ENCODE measurements at places on chromosomes 3 and 15.

DNA sequence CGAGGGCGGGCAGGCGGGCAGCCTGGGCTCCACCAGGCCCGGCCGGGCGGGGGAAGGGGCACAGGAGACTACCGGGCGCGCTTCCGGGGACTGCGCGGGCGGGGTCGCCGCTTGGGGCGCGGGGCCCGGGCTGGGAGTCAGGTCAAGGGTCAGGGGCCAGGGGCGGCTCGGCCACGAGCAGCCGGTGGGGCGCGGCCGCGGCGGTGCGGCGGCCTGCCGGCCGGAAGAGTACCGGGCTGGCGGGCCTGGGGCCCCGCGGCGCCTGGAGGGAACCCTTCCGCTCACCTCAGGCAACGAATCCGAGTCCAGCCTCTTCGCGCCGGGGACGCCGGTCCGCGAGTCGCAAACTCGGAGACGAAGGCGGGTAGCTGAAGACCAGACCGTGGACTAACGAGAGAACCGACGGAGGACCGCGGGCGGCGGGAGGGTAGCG lies 225 bp downstream of the RHOA start:
- DNase-seq, result no peak

GRCh38 chr15:93603550-93603949 lies 514.5 kb upstream of the RGMA start:
- DNase-seq, result no peak

DNA sequence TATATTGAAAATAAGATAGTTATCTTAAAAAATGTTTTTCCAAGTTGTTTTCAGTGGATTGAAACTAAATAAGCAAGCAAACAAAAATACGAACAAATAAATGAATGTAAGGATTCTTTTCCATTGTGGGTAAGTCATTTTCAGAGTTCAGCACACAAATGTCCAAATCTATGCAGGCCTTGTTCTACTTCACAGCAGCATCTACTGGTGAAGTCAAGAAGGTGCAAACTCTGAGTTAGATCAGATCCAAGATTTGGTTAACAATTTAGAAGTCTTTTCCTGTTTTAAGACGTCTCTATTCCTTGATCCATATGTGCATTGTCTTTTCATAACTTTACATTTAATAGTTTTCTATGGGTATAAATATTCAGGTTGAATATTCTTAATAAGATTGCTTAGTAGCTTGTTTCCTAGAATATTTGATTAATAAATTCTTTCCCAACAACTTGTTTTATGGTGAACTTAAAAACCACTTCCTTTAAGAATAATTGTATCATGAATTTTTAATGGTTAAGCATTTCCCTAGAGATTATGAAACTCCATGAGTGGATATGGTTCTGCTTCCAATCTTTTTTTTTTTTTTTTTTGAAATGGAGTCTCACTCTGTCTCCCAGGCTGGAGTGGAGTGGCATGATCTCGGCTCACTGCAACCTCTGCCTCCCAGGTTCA lies 10.5 kb downstream of the PTX3 start:
- peak; percentile 60 for DNase-seq

- DNase-seq, result no peak
Measured at GRCh38 chr3:153714016-153714415, 407.2 kb upstream of the ARHGEF26 start.

GRCh38 chr3:140922634-140923033 lies 19.0 kb upstream of the SLC25A36 start:
- DNase-seq, result peak; percentile 18
